ENCODE measurements at places on chromosomes 7 and 10.

- DNase-seq = no peak
Measured at GRCh38 chr7:39691821-39692220, 68.4 kb downstream of the RALA start.

GRCh38 chr7:98284335-98285036 is 3.0 kb downstream of the BRI3 start:
- DNase-seq = no peak

GRCh38 chr10:33716501-33717267 is 382.2 kb upstream of the NRP1 start:
- DNase-seq = no peak

- no peak for DNase-seq
Measured at GRCh38 chr7:146528581-146528980, 412.0 kb downstream of the CNTNAP2 start.

GRCh38 chr10:64798297-64798696 is 1277.1 kb downstream of the REEP3 start:
- DNase-seq = no peak

GRCh38 chr7:55206235-55207029 is 158.7 kb upstream of the LANCL2 start:
- no peak for DNase-seq

- no peak for DNase-seq
Measured at GRCh38 chr10:32437334-32437733, 8.6 kb upstream of the CCDC7 start.

GRCh38 chr7:143171697-143172096 is 11.5 kb upstream of the TAS2R39 start:
- no peak for DNase-seq

DNA sequence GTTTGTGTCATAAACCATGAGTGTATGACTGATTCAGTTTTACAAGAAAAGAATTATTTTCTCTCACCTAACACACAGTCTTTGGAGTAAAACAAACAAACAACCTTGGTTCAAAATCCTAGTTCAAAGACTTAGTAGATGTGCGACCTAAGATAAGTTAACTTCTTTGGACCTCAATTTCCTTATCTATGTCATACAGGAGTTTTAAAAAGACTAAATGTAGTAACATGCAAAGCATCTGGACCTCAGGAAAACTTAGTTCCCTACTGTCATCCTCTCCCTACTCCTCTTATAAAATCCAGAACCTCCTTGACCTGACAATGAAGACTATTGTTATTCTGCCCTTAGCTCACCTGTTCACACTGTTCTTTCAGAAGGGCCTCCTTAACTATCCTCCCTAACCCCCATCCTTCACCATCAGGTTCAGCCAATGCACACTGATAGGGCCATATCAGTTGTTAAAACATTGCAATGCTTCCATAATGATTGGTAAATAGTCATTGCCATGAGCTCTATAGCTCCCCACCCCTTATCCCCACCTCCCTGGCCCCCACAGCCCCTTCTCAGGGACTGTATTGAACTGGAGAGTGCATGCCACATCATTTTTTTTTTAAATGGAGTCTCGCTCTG is 28.8 kb upstream of the CCNJ start:
- DNase-seq = no peak

DNA sequence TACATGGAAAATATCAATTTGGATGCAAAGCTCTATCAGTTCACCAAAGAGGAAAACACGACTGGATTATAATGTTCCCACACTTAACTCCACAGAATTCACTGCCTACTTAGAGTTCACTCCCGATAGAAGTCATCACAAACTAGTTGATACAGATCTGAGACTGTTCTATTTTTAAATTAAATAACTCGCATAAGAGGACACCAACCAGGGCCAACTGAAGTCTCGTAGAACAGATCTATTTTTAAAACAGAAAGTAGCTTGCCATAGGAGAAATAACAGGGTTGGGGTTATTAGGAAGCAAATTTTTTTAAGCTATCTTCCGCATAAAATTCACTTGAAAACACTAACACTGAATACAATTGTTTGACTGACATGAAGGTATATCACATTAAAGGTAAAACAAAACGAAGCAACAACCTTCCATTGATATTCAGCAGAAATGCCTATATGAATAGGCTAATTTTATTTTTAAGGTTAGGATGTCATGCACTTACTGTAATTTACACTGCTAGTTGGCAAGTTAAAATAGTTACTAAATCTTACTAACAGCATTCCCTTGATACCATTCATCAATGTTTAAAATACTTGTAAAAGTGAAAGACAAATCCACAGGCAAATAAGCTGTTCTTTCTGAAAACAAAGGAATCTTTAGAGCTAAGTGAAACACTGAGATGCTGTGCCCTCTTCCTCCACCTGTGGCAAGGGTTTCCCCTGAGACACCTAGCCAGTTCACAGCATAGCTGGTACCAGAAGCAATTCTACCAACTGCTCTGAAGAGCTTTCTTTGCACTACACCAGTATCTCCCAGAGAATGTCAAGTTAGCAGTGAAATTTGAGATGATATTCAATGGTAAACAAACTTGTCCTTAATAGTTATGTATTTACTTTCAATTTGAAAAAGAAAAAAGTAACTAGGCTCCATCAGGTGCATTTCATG is 186.7 kb upstream of the ANK3 start:
- no peak for DNase-seq

GRCh38 chr7:55254596-55255495 is 110.3 kb upstream of the LANCL2 start:
- DNase-seq = peak; percentile 27

GRCh38 chr10:31071232-31072005 is 39.8 kb upstream of the ZNF438 start:
- no peak for DNase-seq

DNA sequence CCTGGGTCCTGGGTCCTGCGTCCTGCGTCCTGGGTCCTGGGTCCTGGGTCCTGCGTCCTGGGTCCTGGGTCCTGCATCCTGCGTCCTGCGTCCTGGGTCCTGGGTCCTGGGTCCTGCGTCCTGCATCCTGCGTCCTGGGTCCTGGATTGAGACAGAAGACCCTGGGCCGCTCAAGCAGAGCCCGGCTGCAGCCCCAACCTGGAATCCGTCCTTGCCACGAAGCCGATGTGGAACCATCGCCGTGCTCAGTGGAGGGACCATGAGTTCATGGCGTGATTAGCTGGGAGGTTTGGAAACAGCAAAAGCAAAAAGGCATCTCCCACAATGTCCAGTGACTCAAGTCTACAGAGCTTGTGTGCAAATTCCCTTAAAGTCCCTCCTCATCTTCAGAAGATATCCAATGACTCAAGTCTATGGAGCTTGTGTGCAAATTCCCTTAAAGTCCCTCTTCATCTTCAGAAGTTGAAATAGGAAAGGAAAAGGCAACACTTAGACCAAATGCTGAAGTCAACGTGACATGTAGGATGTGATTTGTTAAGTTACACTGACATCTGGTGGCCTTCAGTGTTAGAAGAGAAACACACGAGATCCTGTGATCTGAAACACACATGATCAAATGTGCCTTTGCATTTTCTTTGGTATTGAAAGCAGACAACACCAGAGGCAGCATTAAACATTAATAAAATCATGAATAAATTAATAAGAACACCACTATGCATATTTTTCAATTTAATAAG is 179.9 kb downstream of the PTPRN2 start:
- no peak for DNase-seq

DNA sequence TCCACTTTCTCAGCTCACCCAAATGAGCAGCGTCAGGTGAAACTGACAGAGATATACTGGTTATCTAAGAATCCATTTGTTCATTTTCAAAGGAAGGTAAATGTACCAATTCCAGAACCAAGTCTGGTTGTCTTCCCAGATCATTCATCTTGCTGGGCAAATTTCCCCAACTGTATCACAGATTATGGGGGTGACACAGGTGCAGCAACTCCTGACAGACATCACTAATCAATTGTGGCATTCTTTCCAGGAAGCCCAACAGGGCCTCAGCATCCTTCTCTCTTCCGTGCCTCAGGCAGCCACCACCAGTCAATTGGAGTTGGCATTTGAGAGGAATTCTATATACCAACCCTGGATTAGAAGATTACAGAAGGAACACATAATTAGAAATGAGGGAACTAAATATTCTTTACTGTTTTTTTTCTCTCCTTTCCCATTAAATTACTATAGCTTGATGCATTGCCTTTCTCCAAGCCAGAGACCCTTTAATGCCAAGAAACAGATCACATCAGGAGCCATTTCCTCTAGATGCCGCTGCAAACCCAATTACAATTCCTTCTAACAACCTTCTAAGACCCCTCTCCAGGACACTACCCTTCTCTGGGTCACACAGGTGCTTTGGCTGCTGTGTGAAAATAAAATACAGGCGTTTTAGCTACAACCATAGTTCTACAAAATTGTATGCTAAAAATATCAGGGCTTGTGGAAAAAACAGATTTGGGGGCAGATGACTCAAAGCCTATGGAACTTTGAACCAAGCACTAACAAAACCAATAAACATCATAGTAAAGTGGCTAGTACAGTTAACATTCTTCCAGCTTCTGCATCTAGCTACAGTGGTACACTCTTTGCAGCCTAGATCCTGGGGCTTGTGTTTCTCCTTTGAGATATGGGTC is 291.6 kb downstream of the RNLS start:
- DNase-seq = no peak

DNA sequence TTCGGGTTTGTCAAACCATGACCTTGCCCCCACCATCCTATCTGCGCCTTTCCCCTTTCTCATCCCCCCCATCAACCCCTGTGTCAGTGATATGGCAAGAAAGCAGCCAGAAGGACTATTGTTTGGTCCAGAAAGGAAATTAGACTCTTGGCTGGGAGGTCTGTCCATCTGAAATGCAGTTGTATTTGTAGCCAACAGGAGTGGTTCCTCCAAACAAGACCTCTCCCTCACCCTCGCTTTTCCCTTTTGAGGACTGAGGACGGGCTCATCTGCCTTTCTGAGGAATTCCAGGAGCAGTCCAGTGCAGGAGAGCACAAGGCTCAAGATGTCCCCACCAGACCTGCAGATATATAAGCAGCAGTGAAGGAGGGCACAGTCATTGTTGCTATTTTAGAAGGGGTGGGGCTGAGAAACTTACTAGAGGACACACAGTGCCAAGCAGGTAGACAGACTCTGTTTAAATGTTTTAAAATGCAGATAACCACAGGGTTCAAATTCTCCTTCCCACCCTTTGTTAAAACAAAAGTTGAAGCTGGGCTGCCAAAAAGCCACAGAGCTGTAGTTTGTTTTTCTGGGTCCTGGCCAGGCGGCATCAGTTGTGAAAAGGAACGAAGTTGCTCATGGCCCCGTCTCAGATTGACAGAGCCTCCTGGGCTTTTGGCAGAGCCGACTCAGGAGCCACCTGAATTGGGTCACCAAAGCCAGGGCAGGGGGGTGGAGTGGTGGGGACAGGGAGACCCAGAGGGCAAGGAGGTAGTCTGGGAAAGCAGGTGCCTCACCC is 37.3 kb downstream of the CYP17A1 start:
- DNase-seq = no peak

GRCh38 chr7:88104732-88105131 is 115.1 kb downstream of the SRI start:
- no peak for DNase-seq

DNA sequence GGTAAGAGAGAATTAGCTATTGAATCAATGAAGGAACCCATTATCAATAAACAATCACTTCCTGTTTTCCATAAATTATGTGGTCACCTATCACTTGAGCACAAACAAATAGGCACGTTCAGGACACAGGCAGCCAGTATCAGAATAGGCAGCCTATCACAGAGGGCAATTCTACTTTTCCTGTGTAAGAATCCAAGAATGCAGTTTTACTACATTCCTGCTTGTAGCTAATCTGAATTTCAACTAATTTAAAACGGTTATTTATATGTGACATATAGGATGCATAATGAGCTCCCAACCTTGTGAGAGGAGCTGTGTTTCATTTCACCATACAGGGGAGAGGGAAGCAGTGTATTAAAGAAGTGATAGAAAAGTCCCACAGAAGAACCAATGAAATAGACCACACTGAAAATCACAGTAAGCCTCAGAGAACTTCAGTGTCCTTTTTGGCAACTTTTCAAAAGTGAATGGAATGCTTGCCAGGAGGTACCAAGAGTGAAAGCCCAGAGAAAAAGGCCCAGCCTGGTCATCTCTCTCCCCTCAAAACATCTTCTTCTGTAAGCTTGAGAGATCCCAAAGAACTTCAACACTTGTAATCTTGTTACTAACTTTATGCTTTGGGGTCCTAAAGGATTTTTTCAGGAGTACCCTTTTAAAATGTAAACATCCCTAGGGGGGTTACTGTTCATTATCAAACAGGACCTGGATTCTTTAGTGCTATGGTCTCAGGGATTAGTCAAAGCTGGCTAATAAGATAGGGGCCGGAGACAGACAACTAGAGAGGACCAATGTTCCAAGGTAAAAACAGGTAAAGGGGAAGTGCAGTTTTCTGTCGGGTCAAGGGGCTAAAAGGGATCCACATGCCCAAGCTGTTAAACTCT is 1.3 kb downstream of the IMMP2L start:
- DNase-seq = no peak

GRCh38 chr10:124476043-124476725 is 14.6 kb downstream of the LHPP start:
- DNase-seq = no peak

DNA sequence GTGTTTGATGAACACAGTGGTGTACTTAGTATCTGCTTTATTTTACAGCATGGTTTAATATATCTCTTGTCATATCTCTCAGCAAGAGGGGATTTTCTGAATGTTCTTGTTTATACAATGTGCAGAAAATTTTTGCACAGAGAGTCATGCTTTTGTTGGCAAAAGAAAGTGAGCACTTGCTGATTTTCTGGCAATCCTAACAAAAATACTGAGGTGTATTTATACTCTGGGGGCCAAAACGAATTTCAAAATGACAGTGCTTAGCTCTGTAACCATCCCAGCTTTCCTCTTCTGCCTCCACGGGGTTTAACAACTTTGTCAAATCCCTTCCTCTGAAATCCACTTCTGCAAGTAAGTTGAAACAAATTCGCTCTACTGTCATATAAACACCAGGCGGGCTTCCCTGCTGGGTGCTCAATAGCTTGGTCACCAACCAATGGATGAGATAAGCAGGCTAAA is 169.2 kb downstream of the NOC3L start:
- DNase-seq = no peak

DNA sequence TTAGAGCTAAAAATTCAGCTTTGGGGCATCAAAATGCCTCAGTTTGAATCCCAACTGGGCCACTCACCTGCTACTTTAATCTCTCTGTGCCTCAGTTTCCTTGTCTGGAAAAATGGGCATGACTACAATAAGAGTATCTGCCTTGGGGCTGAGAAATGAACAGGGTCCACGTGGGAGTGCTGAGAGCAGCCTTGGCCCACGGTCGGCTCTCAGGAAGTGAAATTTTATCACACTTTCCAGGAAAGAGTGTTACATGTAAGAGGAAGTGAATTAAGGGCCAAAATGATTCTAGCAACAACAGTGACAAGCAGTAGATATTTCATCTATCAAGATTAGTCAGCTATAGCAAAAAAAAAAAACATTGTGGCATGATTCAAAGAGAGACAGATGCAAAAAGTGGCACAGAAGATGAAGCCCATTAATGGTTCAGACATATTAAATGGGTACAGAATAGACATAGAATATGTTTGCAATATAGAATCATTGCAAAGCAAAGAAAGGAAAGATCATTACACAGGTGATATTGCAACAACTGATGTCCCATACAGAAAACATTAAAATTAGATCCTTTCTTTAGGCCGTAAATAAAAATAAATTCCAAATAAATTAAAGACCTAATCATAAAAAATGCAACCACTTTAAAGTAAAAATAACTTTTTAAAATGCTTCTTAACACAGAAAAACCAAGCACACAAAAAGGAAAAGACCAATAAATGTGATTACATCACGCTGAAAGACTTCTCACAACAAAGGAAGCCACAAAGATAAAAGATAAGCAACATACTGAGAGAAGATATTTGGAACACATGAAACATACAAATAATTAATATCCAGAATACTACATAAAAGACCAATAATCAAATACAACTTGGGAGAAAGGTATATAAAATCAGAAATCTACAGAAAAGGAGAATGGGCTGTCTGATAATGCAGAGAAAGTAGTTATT is 4.3 kb downstream of the TMEM273 start:
- DNase-seq = no peak

Measured in cortex of kidney (tissue), 1 donor.